ENCODE measurements at places on chromosomes 5 and 9.
A peak's percentile ranks its signal among the peaks of the same experiment; 100 is the strongest.

DNA sequence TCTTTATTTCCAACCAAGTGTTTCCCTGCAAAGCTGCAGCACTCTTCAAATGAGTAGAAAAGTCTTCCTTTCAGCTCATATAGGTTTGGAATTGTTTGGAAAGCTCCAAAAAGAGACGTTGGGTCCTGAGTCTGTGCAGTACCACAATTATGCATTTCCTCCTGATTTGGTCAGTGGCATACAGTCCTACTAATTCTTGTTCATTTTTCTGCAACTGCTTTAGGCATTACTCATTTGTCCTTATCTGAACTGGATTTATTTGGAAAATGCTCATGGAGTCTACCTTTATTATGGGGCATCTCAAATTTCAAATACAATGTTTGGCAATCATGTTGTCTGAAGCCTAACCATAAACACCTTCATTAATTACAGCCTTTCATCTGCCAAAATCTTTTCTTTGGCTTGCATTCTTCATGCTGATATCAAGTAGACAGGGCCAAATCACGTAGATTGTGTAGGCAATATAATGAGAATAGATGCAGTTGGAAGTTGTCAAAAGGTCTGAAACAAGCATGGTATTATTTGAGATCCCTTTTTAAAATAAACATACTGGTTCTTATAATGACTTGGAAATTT, 232.8 kb downstream of the TLE1 start:
- peak; percentile 53 for DNase-seq

DNA sequence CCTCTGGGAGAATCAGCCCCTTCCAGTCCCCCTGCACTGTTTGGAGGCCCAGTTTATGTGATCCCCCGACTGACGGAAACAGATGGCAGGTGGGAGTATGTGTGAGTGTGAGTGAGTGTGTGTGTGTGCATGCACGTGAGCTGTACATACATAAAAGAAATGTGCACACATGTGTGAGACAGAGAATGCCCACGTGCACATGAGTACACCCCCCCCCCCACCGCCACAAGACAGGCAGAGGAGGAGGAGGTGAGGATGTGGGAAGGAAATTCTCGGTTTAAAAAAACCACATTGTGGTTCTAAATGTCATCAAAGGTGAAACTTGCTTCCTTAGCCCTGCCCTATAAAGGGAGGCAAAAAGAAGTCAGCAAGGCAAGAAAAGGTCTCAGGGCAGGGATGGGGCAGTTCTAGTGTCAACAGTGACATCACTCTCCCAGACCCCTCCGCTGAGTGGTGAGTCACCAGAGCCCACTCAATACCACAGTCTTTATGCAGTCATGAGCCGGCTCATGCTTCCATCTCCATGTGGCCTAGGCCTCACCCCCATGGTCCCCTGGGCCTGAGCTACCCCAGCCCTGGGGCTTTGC, 79.2 kb upstream of the HSPA9 start:
- DNase-seq = no peak

- no peak for DNase-seq
Observed at GRCh38 chr5:43231977-43232376, 40.0 kb downstream of the NIM1K start.

- no peak for DNase-seq
Observed at GRCh38 chr9:76045221-76045620, 154.7 kb downstream of the PCSK5 start.

- DNase-seq = no peak
Observed at GRCh38 chr5:34551911-34552433, 104.2 kb upstream of the RAI14 start.

DNA sequence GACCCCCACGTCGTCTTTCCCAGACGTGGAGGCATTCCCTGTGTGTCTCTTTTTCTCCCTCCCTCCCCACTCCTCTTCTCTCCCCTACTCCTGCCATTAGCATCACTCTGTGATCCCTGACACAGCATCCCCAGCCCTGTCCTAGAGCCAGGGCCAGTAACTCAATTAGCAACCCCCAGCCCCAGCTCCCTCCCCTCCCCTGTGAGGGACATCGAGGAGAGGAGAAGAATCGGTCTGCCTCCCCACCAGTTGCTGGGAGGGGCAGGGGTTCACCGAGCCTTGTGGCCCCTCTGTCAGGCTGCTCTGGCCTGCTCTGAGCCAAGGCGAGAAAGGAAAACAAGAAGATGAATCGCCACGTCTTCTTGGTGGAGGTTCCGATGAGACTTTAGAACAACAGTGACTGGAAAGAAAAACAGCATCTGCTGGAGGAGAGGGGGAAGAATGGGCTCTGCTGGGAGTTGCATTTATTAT, 123.1 kb downstream of the PAPPA start:
- no peak for DNase-seq

GRCh38 chr9:27108981-27109541, at the start of gene TEK:
Gene TEK (plus strand): TSS chr9:27109225. CDS start chr9:27109591, 366 bp downstream.
- DNase-seq = no peak

DNA sequence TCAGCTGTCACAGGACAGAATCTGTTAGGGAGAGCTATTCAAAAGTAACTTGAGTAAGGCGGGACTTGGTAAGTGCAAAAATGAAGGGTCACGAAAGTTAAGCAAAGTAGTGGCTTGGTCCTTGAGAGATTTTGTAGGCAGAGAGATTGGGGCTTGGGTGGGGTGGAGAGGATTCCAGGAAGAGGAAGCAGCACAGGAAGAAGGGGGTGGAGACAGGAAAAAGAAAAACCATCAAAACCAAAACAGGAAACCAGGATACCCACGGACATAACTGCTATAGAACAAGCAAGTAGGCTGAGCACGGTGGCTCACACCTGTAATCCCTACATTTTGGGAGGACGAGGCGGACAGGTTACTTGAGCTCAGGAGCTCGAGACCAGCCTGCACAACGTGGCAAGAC, 3.7 kb downstream of the ROPN1L start:
- DNase-seq = no peak

DNA sequence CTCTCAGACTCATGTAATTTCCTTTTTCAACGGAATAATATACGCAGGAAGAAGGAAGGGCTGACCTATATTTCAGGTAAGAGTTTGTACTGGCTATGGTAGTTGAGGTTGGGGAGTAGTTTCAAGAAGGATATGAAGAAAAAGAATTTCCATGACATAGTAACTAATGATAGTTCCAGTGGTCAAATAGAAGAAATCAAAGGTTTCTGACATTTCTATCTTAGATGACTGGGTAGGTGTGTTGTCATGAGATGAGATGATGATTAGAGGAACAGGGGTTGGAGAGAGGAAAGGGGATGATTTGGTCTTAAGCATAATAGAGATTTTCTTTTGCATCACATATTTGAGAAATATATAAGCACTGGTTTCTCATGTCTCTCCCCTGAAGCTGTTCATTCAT, 166.0 kb downstream of the SPATA31D1 start:
- DNase-seq = no peak

DNA sequence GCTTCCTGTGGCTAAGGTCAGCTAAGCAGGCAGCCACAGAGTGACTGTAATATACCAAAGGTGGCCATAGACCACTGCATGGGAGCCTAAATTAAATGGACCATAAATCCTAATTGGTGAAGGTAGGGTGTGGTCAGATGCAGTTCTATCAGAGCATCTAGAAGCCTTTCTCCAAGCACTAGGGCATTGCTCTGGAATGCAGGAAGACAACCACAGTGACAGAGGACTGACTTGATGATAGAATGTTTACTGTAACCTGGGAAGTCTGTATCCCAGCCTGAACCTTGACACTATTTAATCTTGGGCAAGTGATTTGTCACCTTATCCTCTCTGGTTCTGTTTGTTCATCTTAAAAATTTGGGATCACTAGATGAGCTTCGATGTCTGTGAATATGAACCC, 2.3 kb downstream of the FBXO38 start:
- DNase-seq = no peak

GRCh38 chr5:15371184-15371583, 128.8 kb upstream of the FBXL7 start:
- no peak for DNase-seq

DNA sequence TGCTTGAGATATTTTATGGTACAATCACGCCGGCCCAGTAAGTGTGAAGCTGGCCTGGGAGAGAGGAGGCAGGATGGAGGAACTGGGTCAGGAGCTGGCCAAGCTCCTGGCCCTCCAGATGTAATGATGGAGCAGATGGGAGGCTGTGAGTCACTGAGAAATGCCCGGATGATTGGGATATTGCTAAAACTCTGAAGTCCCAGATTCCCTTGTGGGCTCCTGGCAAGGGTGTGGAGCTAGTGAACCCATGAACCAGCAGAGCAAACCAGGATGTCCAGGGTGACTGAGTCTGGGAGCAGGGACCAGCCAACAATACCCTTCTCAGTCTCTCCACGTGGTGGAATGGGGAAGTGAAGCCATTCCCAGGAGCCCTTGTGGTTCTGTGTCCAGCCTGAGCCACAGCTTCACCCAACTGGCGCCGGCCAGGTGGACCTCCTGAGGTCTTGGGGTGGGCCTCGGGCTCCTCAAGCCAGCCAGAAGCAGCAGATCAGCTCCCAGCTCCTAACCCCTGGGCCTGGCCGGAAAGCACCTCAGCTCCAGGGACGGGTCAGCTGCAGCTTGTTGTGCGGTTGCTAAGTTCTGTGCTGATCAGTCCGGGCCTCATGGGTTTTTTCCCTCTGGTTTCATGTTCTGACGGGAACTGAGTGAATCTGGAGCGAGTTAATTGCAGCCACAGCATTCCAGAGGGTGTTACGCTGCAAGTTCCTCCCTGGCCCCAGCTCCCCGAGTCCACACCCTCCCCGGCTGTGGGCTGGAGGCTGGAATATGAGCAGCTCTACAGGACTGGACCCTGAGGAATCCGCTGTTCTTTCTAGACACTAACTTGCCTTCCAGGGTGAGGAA, 37.6 kb downstream of the DUSP1 start:
- DNase-seq = peak; percentile 97

GRCh38 chr5:168307925-168308584, 16.6 kb downstream of the WWC1 start:
- DNase-seq = no peak

DNA sequence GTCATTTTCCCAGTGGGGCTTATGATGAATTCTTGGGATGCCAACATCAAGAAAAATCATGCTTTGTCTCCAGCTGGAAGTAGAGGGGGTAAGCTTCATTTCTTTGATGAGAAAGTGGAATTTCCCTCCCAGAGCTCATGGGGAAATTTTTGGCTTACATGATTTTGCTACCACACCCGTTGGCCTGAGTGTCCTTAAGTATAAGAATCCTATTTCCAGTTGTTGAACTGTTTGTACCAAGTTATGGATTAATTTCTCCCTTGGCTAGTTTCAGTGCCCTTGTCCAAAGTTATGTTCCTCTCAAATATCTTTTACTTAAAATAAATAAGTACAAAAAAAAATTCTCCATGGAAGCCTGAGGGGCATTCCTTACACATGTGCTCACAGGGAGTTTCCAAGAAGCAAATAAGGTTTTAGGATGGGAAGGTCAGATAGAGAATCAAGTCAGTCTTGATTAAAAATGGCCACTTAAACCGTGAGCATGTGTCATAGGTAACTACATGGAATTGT, 82.3 kb downstream of the PTCD2 start:
- peak; percentile 87 for DNase-seq

- peak; percentile 60 for DNase-seq
Observed at GRCh38 chr5:9557696-9558095, 11.8 kb upstream of the SEMA5A start.

GRCh38 chr9:131674425-131675421, 65.2 kb downstream of the RAPGEF1 start:
- no peak for DNase-seq

DNA sequence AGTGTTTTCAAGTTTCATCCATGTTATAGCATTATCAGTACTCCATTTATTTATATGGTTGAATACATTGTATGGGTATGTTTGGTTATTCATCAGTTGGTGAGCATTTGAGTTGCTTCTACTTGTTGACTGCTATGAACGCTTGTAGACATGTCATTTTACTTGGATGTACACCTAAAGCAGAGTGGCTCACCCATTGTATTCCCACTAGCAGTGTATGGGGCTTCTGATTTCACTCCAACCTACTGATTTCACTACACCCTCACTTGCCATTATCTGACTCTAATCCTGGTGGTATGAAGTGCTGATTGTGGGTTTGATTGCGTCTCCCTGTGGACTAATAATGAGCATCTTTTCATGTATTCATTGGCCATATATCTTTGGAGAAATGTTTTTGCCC, 9.5 kb downstream of the NPM1 start:
- DNase-seq = no peak

DNA sequence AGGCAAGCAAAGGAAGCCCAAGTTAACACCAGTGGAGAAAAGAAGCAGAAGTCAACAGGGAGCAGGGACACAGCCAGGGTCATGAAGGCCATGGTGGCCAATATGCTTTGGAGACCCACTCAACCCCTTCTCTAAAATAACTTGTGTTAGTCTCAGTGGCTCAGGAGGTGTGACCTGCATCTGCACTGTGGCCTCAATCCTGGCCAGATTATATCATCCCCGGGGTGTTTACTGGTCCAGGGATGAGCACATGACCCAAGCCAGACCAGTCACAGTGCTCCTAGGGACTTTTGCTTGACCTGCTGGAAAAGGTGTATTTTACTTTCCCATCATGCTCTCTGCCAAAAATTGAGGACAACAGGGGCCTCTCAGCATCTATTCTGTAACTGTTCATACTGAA, 105.2 kb downstream of the DPYSL3 start:
- no peak for DNase-seq

DNA sequence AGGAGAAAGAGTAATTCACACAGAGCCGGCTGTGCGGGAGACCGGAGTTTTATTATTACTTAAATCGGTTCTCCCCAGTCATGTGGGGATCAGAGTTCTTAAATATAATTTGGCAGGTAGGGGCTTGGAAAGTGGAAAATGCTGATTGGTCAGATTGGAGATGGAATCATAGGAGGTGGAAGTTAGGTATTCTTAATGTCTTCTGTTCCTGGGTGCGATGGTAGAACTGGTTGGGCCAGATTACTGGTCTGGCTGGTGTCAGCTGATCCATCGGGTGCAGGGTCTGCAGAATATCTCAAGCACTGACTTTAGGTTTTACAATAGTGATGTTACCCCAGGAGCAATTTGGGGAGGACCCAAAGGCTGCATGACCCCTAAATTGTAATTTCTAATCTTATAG, 4.6 kb upstream of the CERCAM start:
- DNase-seq = no peak

DNA sequence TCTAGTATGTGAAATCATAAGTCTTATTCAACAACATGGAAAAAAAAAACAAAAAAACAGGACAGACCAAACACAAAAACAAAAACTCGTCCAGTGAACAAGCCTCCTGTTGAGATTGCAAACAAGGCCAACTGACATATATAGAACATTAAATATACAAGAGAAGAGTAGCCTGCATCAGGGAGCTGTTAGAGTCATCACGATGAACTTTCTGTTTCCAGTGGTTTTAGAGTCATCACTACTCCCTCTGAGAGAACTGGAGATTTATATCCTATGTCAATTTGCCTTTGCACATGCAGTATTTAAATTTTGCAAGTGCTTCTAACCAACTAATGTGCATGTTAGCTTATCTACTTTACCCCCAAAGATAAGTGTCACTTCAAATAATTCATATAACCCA, 9.9 kb downstream of the SNCAIP start:
- DNase-seq = no peak

- DNase-seq = no peak
Observed at GRCh38 chr5:160787240-160787639, 64.8 kb downstream of the ATP10B start.

GRCh38 chr5:36734422-36734821, 128.0 kb downstream of the SLC1A3 start:
- DNase-seq = peak; percentile 36

GRCh38 chr5:97923997-97924396, 741.0 kb upstream of the RIOK2 start:
- DNase-seq = no peak
